CD4-positive, alpha-beta T cell treated with Interleukin-2 at 100 ng/mL for 4 hours (primary cell): ENCODE measurements at places on chromosomes 6 and 20.
A peak's percentile ranks its signal among the peaks of the same experiment; 100 is the strongest.

GRCh38 chr6:10422737-10423034 is 7.8 kb upstream of the TFAP2A start:
- DNase-seq = no peak

- DNase-seq = no peak
These were observed 266.4 kb upstream of the PREP start for GRCh38 chr6:105669232-105669631.

GRCh38 chr6:11324453-11325015 is 92.1 kb upstream of the NEDD9 start:
- DNase-seq = peak; percentile 49

DNA sequence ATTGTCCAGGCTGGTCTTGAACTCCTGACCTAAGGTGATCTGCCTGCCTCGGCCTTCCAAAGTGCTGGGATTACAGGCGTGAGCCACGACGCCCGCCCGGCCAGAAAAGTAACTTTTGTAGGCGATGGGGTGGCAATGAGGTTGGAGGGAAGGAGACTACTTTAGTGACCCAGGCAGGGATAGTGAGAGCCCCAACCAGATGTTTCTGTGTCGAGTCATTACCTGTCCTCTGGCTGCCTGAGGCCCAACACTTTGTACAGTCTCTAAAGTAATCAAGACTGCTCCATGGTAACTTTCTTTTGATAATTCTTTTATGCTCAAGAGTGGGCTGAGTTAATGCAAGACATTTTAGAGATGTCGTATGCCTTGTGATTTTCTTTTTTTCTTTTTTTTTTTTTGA is 6.8 kb downstream of the SASH1 start:
- DNase-seq = no peak

- peak; percentile 28 for DNase-seq
These were observed 258.7 kb downstream of the LRFN2 start for GRCh38 chr6:40328386-40328985.

- no peak for DNase-seq
These were observed 9.8 kb downstream of the OR12D1 start for GRCh38 chr6:29424575-29424974.

DNA sequence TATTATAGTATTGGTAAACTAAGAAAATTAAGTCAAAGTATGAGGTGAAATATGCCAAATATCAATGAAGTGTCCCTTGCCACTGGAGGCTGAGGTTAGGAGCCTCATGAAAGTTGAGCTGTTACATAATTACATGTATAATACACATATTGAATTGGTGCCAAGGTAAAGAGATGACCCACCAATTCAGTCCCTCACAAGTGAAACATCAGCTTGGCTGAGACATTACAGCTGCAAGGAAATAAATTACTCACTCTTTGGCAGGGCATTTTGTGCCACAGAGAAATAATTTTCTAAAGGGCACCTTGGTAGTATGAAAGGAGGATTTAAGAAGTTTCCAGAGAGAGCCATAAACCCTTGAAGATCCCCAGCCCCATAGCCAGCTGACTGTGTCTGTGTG is 127.4 kb downstream of the ADGRG6 start:
- DNase-seq = no peak

DNA sequence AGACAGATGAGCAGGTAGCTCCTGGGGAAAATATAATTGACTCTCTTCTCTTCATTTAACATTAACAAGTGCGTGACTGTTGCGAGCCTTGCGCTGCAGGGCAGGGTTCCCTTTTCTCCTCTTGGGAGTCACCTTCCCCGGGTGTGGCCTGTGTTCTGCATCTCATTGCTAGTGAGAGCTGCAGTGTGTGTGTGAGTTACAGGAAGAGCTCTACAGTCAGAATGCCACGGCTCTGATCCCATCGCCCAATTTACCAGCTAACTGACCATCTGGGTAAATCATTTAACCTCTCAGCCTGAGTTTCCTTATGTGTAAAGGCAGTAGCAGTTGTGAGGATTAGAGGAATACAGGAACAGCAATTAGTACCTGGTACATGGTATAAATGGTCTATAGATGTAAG is 106.8 kb upstream of the NUP153 start:
- no peak for DNase-seq

DNA sequence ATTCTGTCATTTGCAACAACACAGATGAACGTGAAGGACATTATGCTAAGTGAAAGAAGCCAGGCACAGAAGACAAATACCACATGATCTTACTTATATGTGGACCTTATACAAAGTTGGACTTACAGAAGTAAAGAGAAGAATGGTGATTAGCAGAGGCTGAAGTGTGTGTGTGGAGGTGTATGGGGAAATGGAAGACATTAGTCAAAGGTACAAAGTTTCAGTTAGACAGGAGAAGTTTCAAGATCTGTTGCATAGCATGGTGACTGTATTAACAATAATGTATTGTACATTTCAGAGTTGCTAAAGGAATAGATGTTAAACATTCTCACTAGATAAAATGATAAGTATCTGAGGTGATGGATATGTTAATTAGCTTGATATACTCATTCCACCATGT is 348.3 kb upstream of the PRND start:
- DNase-seq = no peak

- peak; percentile 32 for DNase-seq
These were observed 10.2 kb downstream of the CASS4 start for GRCh38 chr20:56422076-56422823.

DNA sequence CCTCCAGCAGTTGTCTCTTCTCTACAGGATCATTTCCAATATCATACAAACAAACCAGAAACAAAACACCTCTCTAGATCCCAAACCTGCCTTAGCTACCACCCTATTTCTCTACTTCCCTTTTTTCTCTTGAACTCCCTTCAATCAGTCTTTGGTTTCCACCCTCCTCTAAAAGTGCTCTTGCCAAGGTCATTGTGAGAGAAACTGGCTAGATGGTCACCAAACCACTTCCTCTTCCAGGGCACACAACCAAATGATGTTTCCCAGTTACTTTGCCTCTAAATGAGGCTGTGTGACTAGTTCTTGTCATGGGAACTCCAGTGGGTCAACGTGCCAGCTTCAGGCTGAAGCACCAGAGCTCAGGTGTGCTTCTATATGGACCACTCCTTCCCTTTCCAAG is 85.8 kb upstream of the ARMC2 start:
- no peak for DNase-seq

DNA sequence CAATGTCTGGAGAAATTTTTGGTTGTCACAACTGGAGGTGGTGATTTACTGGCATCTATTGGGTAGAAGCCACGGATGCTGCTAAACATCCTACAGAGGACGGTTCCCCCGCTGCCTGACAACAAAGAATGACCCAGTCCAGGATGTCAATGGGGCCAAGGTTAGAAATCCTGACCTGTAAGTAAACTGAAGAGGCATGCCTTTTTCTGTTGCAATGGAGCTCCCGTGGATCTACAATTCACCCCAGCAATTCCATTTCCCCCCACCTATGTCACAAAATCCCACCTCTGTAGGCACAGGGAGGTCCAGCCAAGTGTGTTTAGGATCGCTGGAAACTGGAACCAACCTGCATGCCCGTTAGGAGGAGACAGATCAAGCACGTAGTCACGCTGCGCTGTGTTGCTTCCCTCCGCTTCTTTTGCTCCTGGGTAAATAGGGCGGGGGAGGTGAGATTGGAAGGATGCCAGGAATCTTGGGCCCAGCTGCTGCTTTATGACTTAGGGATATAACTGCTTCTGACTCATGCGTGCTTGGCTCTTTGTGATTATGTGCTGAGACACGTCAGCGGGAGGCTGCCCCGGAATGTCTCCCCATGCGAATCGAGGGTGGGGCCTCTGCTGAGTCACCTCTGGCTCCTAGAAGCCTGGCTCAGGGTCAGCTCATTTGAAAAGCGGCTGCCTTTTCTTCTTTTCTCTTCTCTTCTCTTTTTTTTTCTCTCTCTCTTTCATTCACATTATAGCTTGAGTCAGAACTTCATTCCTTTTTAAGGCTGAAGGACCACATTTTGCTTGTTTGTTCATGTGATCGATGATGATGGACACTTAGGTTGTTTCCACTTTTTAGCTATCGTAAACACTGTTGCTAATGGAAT is 12.4 kb upstream of the PEDS1 start:
- DNase-seq = peak; percentile 90
